ENCODE measurements at places on chromosomes 6 and 20.

GRCh38 chr20:33828326-33828844, 17.2 kb downstream of the CHMP4B start:
- peaks cover 38% of the 10 kb centered on the region for H3K4me1 ChIP-seq
- H3K4me3 ChIP-seq, result no peak overlapping the region
- DNase-seq, result no peak
- no peaks in the 10 kb centered on the region for H3K27me3 ChIP-seq
- H3K36me3 ChIP-seq, result no peaks in the 10 kb centered on the region

GRCh38 chr6:163459536-163459935, 45.0 kb downstream of the QKI start:
- peak overlapping the region; percentile 78 for H3K27ac ChIP-seq
- no peaks in the 10 kb centered on the region for H3K27me3 ChIP-seq
- H3K36me3 ChIP-seq, result no peaks in the 10 kb centered on the region

GRCh38 chr6:154370545-154370944, 13.9 kb upstream of the IPCEF1 start:
- H3K27me3 ChIP-seq, result no peaks in the 10 kb centered on the region
- DNase-seq, result no peak

DNA sequence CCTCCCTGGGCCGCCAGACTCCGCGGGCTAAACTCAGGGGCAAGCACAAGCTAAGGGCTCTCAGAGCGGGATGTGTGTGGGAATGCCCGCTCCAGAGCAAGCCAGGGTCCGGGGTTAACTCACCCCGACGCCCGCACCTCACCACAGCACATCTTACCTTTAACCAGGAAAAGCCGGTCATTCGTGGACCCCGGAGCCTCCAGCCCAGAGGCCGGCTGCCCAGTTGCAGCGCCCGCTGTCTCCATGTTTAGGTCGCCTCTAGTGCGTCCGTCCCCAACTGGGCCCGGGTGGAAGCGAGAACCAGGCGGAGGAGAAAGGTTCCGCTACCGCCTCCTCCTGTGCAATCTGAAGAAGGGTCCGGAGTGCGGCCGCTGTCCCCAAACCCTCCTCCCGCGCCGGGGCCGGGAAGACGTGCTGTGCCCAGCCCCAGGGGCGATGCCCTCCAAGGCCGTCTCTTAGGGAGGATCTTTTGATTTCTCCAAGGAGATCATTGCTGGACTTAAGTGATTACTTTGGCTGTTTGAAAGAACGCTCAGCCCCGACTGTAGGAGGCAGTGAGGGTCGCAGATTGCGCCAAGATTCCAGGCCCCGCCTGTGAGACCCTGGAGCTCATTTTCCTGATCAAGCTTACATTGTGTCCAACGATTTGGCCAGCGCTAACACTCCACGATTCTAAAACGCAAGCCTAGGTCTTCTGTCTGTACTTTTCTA, at the start of gene TMEM242:
Gene TMEM242 (minus strand): TSS at position 265 of the 711 bp plus-strand sequence. CDS start 20 bp downstream, at position 245.
- peak within 1 kb of the TSS; percentile 90 for H3K4me3 ChIP-seq
- peaks cover 7% of the 10 kb centered on the region for H3K4me1 ChIP-seq
- H3K27me3 ChIP-seq, result no peaks in the 10 kb centered on the region
- peaks cover 5% of the 10 kb centered on the region for H3K36me3 ChIP-seq
- H3K27ac ChIP-seq, result peak within 1 kb of the TSS; percentile 73

GRCh38 chr20:13659288-13659687, 20.6 kb upstream of the TASP1 start:
- no peak overlapping the region for H3K27ac ChIP-seq
- DNase-seq, result no peak
- H3K27me3 ChIP-seq, result peaks cover 3% of the 10 kb centered on the region
- no peak overlapping the region for H3K4me3 ChIP-seq

DNA sequence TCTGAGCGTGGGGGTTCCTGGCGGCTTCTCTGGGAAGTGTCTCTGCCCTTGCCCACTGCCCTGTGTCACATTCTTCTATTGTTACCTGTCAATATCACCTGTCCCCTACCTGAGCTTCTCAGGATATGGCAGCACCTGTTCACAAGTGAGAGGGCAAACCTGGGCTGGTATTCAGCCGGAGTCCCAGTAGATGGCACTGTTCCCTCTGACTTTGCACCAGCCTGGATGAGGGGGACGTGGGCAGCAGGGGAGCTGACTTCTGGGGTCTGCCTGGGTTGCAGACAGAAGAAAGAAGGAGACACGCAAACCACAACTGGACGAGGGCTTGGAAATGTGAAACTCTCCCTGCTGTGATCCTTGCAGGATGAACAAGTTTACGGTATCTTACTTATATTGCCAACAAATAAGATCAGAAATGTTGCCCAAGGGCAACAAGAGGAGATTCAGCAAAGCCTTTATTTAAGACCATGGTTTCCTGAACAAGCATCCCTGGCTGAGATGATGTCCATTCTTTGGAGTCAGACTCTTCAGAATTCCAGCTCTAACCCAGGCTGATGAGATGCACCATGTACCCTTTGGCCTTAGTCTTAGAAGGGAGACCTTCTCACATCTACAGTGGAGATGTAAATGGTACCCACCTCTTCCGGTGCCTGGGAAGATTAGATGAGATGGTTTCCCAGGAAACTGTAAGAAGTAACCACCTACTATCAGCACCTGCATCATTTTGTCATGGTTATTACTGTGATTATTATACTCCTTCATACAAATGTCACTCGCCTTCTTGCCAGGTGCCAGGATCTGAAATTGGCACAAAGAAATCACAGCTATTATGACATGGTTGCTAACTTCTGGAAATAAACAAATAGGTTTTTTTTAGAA, 400.0 kb upstream of the CDH4 start:
- H3K36me3 ChIP-seq, result no peaks in the 10 kb centered on the region
- H3K27ac ChIP-seq, result no peak overlapping the region
- H3K27me3 ChIP-seq, result no peaks in the 10 kb centered on the region

GRCh38 chr6:156647140-156647784, 129.9 kb upstream of the ARID1B start:
- H3K4me1 ChIP-seq, result peaks cover 11% of the 10 kb centered on the region
- no peak overlapping the region for H3K4me3 ChIP-seq
- H3K27ac ChIP-seq, result no peak overlapping the region
- no peaks in the 10 kb centered on the region for H3K36me3 ChIP-seq
- no peaks in the 10 kb centered on the region for H3K27me3 ChIP-seq

Data from CD8-positive, alpha-beta memory T cell (primary cell).